Upper lobe of left lung (tissue), 6 donors: ENCODE measurements at places on chromosomes 11 and 22. TPM values are rescaled to one million over a fixed set of nuclear protein-coding genes. Genes with fewer than 3 reads are reported as not detected.

DNA sequence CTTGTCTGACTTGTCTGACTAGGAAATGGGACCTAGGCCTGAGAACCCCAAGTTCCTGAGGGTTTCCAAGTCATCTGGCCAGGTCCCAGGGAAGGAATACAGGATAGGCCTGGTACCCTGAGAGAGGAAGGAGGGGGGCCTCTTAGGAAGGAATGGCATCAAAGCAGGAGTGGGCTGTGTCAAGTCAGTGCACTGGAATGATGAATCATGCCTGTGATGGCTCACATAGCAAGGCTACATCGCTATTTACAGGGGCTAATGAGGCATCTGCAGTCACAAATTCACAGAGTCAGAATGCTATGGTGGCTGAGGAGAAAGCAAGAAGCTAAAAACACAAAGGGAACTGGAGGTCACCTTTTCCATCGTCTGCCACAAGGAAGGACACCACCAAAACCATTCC, 247.3 kb downstream of the NXPE2 start:
- DNase-seq = no peak

DNA sequence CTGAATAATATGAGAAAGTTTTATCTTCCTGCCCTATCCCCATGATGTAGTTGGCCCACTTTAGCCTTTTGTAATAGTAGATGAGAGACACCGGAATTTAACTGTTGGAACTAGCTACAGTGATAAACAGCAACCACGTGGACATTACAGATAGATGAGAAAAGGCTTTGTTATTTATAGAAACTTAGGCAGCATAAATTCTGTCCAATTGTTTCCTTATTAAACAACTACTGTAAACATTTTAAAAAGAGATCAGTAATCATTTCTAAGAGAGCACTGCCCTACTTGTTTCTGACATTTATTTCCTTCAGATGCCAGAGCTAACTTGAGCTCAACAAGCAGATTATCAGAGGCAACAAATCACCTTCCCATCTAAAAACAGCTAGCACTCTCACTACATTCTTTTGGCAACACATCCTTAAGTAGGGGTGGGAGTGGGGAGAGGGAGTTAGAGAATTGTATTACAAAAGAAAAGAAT, 63.1 kb downstream of the SOX6 start:
- DNase-seq = no peak

DNA sequence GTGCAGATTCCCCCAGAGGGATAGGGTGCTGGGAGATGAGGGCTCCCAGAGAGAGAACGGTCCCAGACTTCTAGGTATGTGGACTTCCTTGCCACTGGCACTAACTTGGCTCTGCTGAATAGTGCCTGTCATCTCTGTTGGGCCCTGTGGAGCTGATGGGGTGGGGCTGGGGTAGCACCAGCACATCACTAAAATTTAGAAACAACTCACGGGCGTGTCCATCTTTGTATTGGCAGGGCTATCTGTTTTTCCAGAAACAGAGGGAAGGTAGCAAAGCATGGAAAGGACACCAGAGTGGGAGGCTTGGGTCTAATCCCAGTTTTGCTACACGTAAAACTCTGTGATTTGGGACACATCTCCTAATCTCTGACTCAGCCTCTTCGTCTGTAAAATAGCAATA, 25.8 kb downstream of the SWAP70 start:
- no peak for DNase-seq

Gene OLFML1
- total RNA-seq = 4.7 TPM

- no peak for DNase-seq
Observed at GRCh38 chr11:104043142-104043541, 6.7 kb downstream of the DDI1 start.

- DNase-seq = no peak
Observed at GRCh38 chr11:104254347-104254746, 90.4 kb upstream of the PDGFD start.

- DNase-seq = no peak
Observed at GRCh38 chr22:23225724-23226496, 45.6 kb downstream of the BCR start.

GRCh38 chr11:88122956-88123355, 52.3 kb downstream of the RAB38 start:
- DNase-seq = no peak

Gene C11orf42
- not detected for total RNA-seq
